ENCODE measurements at places on chromosomes 4 and X.
A peak's percentile ranks its signal among the peaks of the same experiment; 100 is the strongest.

DNA sequence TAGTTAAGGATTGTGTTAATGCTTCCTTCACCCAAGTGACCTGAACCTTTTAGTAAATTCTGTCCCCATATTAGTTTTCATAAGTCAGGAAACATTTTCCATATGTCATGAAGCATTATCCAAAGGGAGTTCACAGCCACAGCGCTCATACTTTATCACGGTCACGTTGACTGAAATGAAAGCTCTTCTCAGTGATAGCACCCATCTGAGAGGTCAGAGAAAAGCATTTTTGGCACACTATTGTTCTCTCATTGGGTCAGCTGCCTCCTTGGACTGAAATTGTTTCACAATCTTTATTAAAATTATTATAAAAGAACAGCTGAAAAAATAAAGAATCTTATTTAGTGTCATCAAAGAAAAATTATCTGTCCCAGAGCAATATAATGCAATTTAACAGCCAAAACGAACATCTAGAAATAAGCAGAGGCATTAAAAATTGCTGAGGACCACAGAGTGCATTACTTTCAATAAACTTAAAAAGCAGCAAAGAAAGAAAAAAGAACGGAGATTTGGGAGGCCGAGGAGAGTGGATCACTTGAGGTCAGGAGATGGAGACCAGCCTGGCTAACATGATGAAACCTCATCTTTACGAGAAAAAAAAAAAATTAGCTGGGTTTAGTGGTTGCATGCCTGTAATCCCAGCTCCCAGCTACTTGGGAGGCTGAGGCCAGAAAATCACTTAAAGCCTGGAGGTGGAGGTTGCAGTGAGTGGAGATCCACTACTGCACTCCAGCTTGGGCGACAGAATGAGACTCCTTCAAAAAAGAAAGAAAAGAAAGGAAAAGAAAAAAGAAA lies 680.8 kb upstream of the FAM241A start:
- DNase-seq, result no peak

DNA sequence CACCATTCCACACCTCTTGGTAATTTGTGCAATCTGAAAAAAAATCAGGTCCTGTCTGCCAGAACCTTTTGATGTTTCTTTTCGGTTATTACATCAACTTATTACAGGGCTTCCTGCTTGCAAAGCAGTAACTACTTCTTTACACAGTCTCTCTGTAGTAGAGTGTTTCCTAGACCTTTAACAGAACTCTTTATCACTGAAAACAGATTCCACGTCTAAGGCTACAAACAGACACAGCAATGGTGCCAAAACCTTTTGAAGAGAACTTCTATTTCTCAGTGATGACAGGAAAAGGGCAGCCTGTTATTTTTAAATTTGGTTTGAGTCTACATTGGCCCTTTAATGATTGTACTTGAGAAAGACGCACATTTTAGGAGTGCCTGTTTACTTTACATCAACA lies 713.5 kb upstream of the GRID2 start:
- no peak for DNase-seq

- no peak for DNase-seq
Observed at GRCh38 chr4:186918466-186918865, 194.8 kb upstream of the FAT1 start.

DNA sequence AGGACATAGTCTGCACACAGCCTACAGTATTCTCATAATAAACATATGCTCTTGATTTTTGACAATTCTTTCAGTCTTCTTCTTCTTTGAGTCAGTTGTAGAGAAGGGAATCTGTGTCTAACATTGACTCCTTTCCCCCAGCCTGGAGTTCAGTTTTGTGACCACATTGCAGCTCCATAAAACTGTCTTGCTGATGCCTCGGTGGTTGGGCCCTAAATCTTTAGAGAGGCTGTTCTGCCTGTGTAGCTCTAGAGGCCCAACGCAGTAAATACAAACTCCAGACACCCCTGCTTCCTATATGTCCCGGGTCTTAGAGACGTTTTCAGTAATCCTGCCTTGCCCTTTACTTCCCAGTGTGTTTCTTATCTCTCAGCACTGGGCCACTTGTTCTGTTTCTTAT lies 639.5 kb upstream of the AADAT start:
- DNase-seq, result no peak

GRCh38 chr4:145944886-145945285 lies 6.3 kb upstream of the ZNF827 start:
- no peak for DNase-seq

DNA sequence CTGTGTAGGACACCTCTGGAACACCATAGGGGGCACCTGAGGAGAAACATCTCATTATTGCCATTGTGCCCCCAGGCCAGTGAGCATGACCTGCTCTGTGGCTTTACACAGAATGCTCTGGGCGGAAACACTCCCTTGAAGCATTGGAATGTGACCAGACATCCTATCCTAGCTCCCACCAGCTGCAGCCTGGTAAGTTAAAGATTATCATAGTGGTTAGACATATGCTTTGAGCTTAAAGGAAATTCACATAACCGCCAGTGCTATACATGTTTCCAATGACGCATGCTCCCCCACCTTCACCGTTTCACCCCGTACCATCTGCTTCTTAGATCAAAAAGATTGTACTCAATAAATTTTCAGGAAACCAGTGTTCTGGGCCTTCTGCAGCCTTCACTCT lies 217.7 kb upstream of the CENPE start:
- DNase-seq, result no peak

- peak; percentile 5 for DNase-seq
Observed at GRCh38 chr4:140807491-140808252, 51.5 kb upstream of the TBC1D9 start.

DNA sequence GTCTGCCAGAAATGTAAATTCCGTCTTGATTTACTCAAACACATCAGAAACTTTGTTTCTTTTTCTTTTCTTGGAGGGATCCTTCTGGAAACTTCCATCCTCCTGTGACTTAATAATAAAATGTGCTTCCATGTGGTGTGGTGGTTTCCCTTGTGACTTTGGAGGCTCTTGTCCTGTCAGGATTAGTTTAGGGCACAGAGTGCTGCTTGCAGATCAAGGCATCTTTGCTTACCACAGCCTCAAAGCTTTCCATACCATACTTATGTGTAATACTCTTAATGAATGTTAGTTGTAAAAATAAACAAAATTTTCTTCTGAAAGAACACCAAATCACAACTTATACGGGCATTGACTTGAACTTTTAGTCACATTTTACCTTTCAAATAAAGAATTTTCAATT lies 27.4 kb downstream of the GBA3 start:
- DNase-seq, result no peak

Data from AG04449 (cell line).